ENCODE measurements at places on chromosomes 1 and 21.

- DNase-seq, result no peak
Observed at GRCh38 chr1:171290621-171291020, 23.4 kb upstream of the FMO4 start.

DNA sequence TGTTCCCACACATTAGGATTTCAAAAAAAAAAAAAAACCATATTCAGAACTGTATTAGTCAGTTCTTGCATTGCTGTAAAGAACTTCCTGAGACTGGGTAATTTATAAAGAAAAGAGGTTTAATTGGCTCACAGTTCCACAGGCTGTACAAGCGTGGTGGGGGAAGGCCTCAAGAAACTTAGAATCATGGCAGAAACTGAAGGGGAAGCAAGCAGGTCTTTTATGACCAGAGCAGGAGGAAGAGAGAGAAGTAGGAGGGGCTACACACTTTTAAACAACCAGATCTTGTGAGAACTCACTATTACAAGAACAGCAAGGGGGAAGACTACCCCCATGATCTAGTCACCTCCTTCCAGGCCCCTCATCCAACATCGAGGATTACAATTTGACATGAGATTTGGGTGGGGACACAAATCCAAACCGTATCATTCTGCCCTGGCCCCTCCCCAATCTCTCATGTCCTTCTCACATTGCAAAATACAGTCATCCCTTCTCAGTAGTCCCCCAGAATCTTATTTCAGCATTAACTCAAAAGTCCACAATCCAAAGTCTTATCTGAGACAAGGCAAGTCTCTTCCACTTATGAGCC, 51.8 kb downstream of the POU2F1 start:
- no peak for DNase-seq

DNA sequence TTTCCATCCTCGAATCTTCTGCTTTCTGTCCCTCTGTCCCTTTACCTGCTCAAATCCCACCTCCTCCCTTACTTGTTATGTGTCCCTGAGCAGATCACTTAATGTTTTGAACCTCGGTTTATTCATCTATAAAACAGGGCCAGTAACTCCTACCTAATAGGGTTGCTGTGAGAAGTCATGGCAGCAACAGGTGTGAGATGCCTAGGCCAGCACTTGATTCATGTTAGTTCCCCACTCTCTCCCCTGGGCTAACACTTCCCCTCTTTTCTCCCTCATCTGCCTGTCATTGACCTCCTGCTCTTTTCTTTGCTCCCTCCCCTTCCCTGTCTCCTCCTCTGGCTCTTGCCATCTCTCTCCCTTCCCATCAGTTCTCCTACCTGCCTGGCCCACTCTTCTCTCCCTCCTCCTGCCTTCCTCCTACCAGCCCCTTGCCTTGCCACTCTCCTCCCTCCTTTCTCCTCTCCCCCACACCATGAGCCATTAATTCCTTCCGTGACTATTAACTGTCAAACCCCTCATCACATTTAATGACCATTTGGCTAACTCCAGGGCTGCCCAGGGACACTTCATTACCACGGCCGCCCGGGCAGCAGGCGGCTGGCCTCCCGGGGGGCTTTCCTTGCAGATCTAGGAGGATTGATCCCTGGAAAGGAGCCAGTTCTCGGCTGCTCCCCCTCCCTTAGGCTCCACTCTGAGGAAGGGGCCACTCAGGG, 90.6 kb upstream of the CD1D start:
- DNase-seq, result no peak

- DNase-seq, result no peak
Observed at GRCh38 chr1:39735731-39736130, 3.0 kb upstream of the PPIE start.

- DNase-seq, result no peak
Observed at GRCh38 chr1:150236614-150237100, 745 bp upstream of the ANP32E start.

- DNase-seq, result no peak
Observed at GRCh38 chr1:181169281-181169865, 80.9 kb downstream of the IER5 start.

- no peak for DNase-seq
Observed at GRCh38 chr1:107870696-107871095, 94.3 kb downstream of the VAV3 start.

- no peak for DNase-seq
Observed at GRCh38 chr1:16612332-16613172, 812 bp downstream of the NBPF1 start.

DNA sequence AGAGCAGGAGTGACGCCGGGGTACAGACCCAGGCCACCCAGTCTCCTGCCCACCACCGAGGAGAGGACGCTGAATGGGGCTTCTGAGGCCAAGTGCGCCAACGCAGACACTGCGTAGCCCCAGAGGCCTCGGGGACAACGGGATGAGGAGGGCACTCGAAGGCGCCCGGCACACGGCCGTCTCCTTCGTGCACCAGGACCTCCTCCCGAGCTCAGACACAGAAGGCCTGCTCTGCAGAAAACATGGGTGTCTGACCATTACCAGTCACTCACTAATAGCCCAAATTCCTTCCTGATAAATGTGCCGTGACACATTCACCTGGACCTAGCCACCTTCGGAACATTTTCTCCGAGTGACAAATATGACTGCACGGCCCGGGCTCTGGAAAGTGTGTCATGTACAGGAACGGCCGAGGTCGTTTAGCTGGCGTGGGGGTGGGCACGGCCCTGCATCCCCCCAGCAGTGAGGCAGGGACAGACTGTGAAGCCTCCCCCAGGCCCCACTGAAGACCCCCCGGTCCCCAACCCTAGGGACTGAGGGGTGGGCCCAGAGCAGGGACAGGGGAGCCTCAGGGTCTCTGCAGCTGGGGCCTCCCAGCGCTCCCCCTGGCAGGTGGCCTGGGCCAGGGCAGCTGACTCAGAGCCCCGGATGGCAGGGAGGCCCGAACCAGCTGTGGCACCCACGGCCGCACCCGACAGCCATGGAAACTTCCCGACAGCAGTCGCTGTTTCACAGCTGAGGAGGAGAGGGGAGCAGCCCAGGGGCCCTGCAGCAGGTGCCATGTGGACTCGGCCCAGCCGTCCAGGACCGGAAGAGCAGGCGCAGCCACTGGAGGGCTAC, 16.7 kb upstream of the COL6A2 start:
- no peak for DNase-seq

DNA sequence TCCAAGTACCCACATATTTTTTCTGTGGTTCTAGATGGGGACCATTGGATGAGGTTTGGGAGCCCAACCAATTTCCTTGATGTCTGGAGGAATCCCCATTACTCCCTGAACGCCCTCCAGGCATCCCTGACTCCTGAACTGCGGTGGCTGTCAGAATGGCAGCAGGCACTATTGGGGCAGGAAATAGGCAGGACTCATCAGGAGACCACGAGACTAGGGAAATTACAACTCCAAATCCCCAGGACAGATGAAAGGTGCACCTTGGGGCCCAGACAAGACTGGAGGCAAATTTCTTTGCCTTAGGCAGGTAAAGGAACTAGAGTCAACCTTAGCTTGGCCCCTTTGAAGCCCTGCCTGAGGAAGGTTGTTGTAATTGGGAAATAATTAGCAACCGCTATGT, 1.1 kb downstream of the CGN start:
- DNase-seq, result no peak

DNA sequence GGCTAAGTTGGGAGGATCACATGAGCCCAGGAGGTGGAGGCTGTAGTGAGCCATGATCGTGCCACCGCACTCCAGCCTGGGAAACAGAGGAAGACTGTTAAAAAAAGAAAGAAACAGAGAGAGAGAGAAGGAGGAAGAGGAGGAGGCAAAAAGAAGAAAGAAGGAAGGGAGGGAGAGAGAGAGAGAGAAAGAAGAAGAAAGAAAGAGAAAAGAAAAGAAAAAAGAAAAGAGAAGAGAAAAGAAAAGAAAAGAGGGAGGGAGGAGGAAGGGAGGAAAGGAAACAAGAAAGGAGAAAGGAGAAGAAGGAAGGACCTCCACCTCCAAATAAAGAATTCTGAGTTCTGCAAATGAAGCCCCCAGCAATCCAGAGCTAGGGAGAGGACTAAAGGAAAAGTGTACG, 82.0 kb downstream of the STUM start:
- DNase-seq, result no peak

- no peak for DNase-seq
Observed at GRCh38 chr1:148293651-148294050, 141.6 kb upstream of the NBPF11 start.

DNA sequence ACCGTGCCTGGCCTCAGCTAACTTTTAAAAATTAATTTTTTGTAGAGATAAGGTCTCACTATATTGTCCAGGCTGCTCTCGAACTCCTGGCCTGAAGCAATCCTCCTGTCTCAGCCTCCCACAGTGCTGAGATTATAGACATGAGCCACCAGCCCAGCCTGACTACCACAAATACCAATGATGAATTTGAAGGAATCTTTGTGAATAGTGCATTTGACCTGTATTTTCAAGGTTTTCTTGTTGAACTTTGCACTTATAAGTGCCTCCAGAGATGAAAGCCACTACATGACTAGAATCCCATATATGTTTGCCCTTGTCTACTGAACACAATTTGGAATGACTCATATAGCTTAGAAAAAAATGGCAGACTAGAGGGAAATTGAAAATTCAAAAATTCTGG, 297.3 kb downstream of the NFIA start:
- no peak for DNase-seq

Data from stimulated activated CD4-positive, alpha-beta T cell treated with anti-CD3 and anti-CD28 coated beads, Interleukin-1b, Interleukin-23, amount 100 ng/mL, for 4 hours (primary cell).